Activated CD4-positive, alpha-beta T cell treated with anti-CD3 and anti-CD28 coated beads for 48 hours (primary cell): ENCODE measurements at places on chromosomes 4 and X.

GRCh38 chr4:79273915-79274314 is 51.9 kb downstream of the NAA11 start:
- no peak for DNase-seq

DNA sequence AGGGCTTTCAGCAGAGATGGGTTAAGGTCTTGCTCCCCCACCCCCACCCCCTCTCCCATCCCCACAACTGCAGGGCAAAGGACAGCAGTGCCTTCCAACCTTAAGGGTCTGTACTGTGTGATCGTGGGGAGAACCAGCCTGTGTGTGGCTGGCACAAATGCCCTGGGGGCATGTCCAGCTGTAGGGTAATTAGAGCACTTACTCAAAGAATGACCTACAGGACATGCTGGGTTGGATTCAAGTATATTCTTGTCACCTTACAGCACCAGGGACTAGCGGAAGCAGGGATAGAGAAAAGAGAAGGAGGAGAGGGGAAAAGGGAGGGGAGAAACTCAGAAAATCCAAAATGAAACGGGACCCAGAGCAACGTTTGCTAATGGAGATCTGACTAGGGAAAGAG is 191.3 kb upstream of the GATB start:
- DNase-seq = no peak

- DNase-seq = no peak
These were observed 3.6 kb upstream of the KLHL2 start for GRCh38 chr4:165203541-165204461.

DNA sequence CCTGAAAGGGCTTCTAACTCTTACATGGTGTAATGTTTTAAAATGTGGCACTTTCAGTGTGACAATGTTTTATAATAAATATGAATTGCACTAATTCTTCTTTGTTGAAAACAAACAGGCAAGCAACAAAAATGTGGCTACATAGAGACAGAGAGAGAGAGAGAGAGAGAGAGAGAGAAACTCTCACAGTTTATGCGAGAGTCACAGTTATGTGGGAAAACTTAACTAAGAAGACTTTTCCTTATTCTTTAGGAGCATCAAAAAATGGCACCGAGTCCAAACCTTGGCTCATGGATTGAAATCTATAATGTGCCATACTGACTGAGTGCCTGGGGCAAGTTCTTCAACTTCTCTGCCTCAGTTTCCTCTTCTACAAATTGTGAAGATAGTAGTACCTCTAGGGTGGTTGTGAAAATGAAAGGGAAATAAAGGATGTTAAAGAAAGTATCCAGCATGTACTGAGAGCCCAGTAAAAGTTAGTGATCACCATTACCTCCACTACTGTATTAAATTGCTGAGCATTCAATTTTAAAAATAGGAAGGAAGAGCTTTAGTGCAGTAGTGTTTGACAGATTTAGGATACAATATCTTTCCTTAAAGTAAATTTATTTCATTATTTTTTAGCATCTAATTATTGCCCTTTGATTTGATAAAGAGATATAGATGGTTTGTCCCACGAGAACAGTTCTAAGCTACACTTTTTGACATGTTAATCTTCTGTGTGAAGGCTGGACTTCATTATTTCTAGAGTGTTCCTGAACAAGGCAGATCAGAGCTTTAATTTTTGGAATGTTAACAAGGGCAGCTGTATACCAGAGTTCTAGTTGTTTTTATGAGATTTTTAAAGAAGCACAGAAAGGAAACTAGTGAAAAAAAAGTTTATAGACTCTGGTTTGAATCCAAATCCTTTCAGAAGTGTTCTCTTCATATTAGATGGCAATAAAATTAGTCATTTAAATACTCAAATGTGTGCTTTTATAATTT is 187.5 kb upstream of the ANK2 start:
- DNase-seq = no peak

DNA sequence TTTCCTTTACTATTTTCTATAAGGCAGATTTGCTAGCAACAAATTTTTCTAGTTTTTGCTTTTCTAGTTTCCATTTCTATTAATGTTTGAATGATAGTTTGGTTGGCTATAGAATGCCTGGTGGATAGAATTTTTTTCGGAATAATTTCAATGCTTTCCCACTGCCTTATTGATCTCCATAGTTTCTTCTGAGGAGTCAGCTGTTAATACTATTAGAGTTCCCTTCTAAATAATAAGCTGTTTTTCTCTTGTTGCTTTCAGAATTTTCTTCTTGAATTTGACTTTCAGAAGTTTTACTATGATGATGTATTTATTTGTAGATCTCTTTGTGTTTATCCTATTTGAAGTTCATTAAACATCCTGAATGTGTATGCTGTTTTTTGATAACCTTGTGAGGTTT is 91.8 kb downstream of the VSIG4 start:
- no peak for DNase-seq
